ENCODE measurements at places on chromosomes 11 and 22.

GRCh38 chr22:47043835-47044721 is 281.6 kb downstream of the TBC1D22A start:
- peak; percentile 74 for DNase-seq

DNA sequence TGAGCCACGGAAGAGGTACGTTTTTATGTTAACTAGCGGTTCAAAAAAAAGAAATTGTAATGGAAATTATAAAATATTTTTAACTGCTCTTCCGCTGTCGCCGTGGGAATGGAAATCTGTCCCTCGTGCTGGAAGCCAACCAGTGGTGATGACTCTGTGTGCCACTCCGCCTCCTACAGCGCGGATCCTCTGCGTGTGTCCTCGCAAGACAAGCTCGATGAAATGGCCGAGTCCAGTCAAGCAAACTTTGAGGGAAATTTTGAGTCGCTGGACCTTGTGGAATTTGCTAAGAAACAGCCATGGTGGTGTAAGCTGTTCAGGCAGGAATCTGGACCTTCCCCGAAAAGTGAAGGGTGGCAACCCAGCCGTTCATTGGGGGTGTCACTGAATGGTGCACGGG is 2.9 kb upstream of the CBX7 start:
- DNase-seq = no peak

GRCh38 chr11:83317757-83318690 is 31.9 kb upstream of the CCDC90B start:
- DNase-seq = no peak

- DNase-seq = no peak
These were observed 44.0 kb downstream of the PIK3C2A start for GRCh38 chr11:17163736-17164135.

DNA sequence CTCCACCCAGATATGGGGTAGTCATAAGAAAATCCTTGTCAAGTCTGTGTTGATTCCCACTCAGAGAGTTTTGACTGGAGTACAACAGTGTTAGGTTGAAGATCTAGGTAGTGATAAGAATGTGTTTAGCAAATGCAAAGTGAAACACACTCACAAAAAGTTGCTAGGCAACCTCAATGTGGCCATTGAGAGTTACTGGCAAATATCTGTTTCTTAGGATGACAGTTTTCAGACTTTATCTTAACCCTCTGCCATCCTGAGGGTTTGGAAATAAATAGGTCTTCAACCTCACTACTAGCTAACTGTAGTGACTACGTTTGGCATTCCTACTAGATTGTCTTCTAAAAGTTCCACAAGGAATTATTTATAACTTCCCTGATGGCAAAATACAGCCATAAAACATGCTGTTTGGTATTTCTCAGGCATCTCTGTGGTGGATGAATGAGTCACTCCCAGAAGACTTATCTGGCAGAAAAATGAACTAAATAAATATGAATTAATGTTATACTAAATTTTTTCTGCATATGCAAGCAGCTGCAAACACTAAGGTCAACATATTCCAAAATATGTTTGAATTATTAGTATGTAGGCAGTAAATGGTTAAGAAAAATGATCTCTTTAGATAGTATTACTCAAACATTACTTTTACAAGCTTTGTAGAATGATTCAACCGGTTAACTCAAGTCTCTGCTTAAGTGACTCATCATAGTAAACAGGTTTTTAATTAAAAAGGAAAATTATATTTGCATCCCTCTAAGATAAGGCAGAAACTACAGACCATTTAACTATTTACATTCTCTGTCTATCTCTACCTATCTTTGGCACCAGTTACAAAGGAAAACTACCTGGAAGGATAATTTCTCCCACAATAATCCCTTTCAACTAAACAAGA is 17.1 kb upstream of the SYTL2 start:
- DNase-seq = peak; percentile 74

- no peak for DNase-seq
These were observed 13.3 kb downstream of the IL10RA start for GRCh38 chr11:117999354-117999993.

DNA sequence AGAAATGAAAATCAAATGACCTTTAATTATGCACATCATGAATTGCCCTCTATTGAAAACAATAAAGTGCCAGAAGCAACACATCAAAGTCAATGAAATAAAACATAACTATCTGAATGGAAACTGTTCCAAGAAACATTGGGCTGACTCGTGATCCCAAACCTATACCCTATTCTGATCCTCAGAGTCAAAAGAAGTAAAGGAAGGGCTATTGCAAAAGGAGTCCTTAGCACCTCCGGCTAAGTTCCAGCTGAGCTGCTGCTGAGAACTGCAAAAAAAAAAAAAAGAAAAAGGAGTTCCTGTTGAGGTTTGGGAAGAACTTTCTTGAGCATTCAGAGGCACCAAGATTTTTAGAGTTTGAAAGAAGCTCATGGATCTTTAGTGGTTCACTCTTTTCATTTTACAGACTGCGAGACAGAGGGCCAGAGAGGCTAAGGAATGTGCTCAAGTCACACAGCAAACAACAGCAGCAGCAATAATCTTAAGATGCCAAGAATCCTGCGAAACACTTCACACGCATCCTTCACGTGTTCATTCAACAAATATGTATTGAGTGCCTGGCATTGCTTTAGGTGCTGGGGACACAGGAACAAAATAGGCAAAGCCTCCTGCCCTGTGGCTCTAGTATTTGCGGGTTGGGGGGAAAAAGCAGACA is 841 bp upstream of the TMPRSS13 start:
- DNase-seq = no peak

DNA sequence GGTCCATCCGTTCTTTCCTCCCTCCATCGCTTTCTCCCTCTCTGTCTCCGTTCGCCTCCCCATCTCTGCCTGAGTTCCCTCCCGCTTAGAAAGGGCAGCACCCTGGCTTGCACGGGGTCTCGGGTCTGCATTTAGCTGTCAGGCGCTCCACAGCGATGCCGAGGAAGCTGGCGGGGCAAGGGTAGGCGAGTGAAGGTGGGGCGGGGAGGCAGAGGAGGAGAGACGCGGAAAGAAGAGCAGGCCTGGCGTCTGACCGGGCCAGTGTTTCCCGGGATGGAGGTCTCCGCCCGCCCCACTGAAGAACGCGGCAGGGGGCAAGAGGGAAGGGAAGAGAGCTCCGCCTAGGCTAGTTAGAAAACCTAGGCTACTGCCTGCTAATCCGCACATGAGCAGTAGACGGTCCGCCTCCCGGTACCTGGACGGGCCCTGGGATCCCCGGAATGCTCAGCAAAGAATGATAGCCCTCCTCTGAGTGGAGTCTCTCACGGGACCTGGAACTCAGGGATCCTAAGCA is 3922.5 kb upstream of the OR11H1 start:
- DNase-seq = no peak

- DNase-seq = no peak
These were observed 156.0 kb downstream of the PKNOX2 start for GRCh38 chr11:125320347-125321076.

- no peak for DNase-seq
These were observed 310.5 kb downstream of the BRD1 start for GRCh38 chr22:49517211-49517610.

DNA sequence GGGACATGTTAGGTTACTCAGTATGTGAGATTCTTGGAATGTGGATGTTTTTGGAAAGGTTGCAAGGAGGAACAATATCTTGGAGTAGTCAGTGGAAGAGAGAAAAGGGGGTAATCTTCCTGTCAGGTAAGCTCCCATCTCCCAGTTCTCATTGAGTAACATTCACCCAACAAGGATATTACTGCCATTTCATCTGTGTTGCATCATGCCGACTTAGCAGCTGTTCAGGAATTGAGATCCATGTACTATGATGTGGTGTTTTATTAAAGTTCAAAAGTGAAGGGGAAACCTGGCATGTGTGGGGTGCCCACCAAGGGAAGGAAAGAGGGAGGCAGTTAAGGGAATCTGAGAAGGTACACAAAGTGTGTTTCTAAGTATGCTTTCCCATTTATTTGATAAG is 58.4 kb upstream of the RASSF10 start:
- DNase-seq = no peak

DNA sequence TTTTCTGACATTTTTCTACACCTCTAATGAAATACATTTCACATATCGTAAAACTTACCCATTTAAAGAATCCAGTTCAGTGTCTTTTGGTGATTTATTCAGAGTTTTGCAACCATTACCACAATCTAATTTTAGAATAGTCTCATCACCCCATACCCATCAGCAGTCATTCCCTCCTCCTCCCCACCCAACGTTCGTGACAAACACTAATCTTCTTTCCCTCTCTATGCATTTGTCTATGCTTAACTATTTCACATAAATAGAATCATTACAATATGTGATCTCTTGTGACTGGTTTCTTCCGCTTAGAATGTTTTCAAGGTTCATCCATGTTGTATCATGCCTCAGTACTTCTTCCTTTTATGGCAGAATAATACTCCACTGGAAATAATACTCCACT is 9.5 kb downstream of the TTC28 start:
- peak; percentile 25 for DNase-seq

DNA sequence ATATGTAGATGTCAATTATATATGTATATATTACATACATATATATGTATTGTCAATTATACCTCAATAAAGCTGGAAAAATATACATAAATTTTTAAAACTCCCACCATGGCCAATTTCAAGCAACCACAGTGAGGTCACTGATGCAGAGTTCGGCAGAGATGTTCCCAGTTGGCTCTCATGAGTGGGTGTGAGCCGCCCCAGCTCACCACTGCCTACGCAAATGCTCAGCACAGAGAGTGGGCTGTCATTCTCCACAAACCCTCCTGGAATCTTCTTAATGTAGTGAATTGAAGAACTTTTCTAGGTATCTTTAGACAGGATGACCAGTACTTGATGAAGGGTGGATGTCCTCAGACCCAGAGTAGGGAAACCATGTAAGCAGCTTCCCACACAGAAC is 96.6 kb upstream of the TMEM45B start:
- no peak for DNase-seq

DNA sequence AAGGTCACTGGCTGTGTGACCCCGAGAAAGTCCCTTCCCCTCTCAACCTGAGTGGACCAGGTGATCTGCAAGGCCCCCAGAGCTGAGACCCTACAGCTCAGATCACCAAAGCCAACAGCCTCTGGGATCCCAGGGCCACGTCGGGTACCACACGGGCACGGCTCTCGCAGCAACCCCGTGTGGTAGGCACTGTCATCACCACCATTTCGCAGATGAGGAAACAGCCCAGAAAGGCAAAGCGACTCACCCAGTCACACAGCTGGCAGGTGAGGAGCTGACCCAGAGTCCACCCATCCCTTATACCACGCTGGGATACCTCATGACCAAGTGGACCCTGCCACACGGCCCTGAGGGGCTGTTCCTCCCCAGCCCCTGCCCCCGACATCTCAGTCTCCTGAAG is 2.8 kb downstream of the ATP5MGL start:
- DNase-seq = no peak

DNA sequence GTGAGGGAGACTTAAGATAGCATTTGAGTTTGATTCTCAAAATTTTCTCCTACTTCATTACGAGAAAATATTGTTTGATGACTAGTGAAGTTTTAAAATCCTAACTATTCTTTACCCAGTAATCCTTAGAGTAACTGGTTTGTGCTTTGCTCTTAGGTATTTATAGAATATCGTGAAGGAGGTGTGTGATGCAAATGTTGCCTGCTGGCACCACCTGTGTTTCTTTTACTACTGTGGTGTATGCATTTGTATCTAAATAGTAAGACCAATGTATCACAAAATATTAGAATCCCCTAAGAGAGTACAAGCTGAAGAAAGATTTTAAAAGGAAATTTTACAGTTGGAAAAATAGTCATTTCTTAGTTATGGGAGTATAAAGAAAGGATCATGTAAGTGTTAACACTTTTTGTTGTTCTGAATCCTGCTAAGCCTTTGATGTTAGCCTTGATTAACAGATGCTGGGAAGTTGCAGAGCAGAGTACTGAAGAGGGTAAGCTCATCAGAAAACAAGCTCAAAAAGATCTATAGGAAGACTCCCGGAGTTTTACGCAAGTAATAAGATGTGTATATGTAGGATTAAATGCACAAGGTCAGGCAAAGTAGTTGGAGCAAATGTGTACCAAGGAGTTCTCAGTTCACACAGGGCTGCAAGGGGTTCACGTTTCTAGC is 102.2 kb upstream of the SLC6A5 start:
- no peak for DNase-seq

- DNase-seq = no peak
These were observed 172.0 kb upstream of the ARHGAP42 start for GRCh38 chr11:100515087-100515486.

- no peak for DNase-seq
These were observed 118.6 kb downstream of the KCNQ1 start for GRCh38 chr11:2563213-2564007.

DNA sequence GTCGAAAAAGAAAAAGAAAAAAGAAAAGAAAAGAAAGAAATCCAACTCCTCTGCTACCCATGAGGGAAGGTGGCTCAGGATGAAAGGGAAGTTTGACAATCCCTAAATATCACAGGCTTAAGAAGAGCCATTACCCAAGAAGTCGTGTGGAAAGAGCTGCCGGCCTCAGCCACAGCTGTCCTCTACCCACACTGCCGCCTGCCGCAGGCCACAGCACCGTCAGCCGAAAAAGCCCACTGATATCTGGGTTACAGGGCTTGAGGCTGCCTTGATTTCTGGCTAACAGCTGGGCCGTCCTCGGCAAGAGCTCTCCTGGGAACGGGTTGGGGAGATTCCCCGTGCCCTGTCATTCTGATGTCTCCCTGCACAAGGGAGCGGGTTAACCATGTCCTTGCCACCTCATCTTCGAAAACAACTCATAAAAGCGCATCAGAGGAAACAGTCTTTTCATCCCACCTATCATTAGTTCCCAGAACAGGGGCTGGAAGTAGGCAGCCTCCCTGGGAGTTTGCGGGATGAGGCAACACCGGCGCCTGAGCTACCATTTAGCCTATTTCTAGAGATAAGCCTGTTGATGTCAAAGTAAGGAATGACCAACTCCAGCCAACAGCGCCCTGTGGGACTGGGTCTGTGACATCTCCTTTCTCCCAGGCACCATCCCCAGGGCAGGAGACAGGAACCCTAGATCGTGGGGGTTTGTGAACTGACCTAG is 21.8 kb upstream of the SNX32 start:
- DNase-seq = no peak

DNA sequence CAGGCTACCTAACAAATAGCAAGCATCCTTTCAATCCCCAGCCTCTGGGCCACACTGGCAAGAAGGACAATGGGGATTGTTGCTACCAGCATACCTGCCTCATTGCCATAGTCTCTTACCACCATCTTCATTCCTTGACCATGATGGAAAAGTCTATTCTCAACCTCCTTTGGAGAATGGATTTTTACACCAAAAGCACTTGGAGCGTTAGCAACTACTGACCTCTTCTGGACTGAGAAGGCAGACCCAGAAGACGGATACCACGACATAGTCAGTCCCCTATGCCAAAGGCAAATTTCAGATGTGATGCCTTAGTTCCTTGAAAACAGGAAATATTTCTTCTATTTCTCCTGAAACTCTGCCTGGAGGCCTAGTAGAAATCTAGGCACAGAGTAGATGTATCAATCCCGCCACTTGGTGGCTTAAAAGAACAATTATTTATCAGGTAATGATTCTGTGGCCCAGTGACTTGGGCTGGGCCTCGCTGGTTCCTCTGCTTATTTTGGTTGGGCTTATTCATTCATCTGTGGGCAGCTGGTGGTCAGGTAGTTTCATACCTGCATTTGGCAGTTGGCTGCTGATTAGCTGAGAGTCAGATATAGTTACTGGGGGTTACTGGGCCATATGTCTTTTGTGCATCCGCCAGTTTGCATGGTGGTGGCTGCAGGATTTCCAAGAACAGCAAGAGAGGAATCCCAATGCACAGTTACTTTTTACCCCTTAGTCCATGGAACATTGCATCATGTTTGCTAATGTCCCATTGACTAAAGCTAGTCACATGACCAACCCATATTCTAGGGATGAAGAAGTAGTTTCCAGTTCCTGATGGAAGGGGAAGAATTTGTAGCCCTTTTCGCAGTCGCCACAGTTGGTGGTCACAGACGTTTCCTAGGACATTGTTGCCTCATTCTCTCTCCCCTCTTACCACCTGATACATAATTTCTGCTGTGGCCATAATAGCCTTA is 75.2 kb downstream of the DHCR7 start:
- peak; percentile 65 for DNase-seq

Data from hepatic stellate cell (primary cell).